ENCODE measurements at places on chromosomes 11 and 22.

DNA sequence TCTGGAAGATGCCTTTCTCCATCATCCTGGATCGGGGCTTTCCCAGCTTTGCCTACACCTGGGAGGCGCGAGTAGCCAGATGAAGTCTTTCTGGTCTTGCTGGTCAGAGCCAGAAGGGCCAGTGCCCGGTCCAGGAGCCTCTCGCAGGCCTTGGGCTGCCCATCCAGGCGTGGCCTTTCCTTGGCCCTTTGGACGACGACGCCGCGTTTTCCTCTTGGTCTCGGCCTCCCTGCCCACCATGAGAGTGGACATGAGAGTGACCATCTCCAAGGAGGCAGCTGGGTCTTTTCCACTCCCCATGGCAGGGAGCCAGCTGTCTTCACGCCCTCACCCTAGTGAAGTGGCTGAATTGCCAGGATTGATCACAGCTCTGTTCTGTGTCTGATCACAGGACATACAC is 3.5 kb downstream of the PTDSS2 start:
- no peak for DNase-seq

GRCh38 chr11:38648604-38649003 is 2050.6 kb upstream of the RAG2 start:
- no peak for DNase-seq

DNA sequence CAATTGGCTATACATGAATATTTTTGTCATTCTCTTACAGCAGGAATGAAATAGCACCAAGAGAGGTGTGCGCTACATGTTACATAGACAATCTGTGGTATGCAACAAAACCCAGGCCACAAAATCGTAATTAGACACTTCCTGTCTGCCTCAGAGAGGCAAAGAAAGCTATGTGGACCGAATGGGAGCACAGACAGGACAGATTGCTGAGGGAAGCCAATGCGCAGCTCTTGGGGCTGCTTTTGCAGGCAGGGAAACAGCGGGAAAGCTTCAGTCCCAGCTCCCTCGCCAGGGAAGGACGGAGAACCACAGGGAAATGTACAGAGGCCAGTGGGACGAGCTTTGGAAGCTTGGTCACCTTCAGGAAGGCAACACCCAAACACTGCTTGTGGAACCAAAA is 40.9 kb downstream of the SERPINH1 start:
- DNase-seq: no peak

DNA sequence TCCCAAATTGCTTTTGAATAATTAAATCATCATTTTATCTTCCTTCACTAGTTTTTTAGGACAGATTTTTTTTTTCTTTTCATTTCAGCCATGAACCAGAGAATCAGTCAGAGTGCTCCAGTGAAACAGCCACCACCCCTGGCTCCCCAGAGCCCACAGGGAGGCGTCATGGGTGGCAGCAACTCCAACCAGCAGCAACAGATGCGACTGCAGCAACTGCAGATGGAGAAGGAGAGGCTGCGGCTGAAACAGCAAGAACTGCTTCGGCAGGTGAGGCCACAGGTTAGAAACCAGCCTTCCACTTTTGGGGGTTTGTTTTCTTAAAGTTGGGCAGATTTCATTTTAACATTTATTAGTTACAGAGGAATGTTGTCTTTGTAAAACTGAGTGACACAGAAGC is 95.6 kb downstream of the YAP1 start:
- no peak for DNase-seq

DNA sequence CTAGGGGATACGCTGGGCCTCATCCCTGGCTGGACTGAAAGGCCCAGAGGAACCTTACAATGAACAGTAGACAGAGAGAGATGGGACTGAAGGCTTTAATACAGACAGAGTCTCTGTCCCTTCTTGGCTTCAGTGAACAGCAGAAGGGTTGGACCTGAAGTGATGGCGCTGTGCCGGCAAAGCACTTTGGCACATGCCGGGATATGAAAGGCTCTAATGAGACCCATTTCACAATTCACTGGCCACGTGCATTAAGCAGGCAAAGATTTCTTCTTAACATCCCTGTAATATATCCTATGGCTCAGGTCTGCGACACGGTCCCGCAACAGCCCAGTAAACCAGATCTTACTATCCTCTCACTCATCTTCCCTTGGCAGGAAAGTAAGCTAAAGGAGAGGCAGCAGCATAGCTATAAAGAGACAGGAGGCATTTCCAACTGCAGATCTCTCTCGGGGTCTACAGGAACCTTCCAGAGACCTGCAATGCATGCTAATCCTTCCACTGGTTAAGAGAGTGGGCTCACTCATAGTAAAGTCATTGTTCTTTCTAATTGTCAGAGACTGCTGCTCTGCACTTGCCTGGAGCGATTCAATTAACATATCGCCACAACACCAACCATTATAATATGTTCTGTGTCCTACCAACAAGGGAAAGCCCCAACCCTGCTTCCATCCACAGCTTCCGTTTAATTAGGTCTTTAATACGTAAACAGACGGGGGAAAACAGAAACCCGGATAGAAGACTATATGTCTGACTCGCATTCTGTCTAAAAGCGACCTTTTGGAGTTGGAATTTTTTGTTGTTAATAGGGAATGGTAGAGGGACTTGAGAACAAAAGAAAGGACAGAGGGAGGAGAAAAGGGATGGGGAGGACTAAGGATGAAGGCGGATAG is 1179.0 kb downstream of the LRRC4C start:
- DNase-seq: no peak

- DNase-seq: no peak
These were observed 121.1 kb downstream of the PAX6 start for GRCh38 chr11:31690041-31690440.

GRCh38 chr22:27934069-27934468 is 15.0 kb upstream of the PITPNB start:
- DNase-seq: no peak

DNA sequence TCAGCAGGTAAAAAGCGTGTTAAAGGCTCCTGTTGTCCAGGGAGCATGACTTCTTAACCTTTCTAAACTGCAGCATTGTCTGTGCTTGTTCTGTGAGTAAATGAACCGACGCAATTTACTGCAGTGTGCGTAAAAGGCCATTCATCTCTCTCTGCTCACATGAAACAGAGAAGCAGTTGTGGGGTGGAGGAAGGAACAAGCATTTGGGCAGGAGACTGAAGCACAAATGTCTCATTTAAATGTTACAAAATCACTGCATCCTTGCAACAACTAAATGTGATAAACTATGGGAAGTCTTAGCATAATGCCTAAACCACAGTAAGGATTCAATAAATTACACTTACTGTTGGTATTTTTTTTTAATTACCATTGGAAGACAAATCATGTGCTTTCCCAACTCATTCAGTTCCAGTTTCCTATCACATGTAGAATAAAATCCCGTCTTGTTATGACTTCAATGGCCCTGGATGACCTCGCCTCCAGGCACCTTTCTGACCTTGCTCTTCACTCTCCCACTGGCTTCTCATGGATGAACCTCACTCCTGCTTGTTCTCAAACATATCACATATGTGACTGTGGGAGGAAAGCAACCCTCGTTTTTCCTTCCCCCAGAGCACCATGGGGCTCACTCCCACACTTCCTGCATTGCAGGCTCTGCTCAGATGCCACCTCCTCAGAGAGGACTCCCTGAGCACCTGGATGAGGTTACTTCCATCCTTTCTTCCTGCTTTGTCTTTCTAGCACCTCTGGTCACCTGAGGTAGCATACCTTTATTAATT is 21.6 kb upstream of the RFPL2 start:
- no peak for DNase-seq

GRCh38 chr11:299081-299891 is at the start of gene IFITM5:
IFITM5 (minus strand) TSS chr11:299526; CDS start chr11:299490, 36 bp downstream.
- DNase-seq: no peak

DNA sequence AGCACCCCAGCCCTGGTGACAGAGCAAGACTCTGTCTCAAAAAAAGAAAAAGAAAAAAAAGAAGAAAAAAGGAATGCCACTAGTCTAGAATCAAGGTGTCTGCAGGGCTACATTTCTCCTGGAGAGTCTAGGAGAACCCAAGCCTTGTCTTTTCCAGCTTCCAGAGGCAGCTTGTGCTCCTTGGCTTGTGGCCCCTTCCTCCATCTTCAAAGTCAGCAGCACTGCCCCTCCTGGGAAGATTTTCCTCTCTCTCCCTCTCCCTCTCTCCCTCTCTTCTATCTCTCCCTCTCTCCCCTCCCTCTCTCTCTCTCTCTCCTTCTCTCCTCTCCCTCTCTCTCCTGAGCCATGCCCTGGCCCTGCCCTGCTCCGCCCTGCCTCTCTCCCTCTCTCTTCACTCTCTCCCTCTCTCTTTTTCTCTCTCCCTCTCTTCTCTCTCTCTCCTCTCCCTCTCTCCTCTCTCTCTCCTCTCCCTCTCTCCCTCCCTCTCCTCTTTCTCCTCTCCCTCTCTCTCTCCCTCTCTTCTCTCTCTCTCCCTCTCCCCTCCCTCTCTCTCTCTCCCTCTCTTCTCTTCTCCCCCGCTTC is 97.7 kb upstream of the FGF3 start:
- no peak for DNase-seq

DNA sequence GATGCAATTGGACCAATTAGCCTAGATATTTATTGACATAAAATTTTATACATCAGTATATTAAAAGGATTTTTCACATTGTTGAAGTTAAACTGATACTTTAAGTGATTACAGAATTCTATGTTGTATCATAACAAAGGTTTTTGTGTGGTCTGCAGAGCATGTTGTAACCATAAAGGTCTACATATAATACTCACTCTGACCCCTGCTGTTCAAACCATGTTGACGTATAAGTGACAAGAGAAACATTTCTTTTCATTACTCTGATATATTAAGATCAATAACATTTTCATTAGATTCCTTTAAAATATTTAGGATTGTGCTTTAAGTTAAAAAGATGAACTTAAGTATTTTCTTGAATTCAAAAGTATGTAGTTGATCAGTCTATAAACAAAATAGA is 63.9 kb downstream of the GAS2 start:
- no peak for DNase-seq

DNA sequence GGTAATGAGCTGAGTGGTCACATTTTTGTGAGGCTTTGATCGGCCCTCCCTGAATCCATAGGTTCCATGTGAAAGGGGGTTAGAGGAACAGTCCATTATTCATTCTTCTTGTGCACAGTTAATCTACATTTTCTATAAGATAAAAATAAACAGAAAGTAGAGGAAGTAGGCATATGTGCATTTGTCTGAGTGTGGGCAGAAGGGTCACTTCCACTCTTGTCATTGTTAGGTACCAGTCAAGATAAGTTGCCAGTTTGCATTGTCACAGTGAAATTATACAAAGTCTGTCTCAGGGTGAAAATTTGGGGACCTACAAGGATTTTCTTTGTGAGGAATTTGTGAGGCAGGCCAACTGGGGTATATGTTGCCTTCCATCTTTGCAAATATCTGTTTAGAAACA is 4.6 kb upstream of the APOL4 start:
- no peak for DNase-seq

DNA sequence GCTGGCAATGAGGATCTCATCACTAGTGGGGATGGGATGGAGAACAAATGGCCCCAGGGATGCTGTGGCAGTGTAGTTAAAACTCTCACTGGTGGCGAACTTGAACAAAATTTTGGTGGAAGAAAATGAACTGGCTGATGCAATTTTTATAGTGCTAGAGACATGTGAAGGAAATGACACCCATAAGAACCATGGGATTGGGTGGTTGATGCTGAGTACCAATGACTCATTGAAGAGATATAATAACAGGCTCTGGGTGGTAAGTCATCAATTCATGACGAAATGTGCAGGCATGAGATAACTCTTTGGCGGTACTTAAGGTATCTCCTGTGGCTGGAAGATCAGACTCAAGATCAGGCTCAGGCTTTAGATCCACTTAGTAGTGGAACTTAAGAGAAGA is 172.9 kb upstream of the DDI1 start:
- DNase-seq: no peak

DNA sequence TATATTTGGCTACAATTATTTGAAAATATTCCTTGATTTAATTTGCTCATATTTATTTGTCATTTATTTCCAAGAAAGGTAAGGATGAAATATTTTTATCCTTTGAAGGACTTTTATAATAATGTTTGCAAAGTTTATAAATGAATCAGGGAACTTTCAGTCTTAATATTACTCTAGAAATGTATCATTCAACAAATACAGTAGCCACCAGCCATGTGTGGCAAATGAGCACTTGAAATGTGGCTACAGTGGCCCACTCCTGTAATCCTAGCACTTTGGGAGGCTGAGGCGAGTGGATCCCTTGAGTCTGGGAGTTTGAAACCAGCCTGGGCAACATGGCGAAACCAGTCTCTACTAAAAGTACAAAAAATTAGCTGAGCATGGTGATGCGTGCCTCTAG is 20.3 kb upstream of the PHF21A start:
- no peak for DNase-seq

DNA sequence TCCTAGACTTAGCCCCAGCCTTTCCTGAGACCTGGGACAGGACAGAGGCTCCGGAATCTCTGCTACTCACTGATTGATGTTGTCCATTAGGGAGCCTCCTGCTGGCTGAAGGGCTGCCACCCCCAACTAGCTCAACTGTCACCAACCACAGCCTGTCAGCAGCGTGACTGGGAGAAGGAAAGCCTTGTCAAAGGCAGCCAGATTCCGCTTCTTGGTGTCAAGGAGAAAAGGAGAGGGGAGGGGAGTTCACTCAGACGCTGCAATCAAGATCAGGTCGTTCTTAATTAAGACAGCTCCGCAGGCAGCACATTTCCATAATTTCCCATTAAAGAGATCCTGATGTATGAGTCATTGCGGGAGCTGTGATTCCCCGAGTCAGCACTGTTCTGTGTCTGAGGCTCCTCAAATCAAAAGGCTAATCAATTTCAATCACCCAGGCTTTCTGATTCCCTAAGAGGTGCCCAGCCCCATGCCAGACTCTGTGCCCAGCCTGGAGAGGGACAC is 152.8 kb upstream of the ZBED5 start:
- peak; percentile 50 for DNase-seq

- DNase-seq: no peak
These were observed 36.0 kb upstream of the OAF start for GRCh38 chr11:120174866-120175265.

- DNase-seq: no peak
These were observed 74.8 kb downstream of the ARHGAP42 start for GRCh38 chr11:100761841-100762240.

- no peak for DNase-seq
These were observed 9.9 kb upstream of the MMP8 start for GRCh38 chr11:102734650-102735049.

- DNase-seq: no peak
These were observed at the start of gene MUC2 for GRCh38 chr11:1074244-1075221. MUC2 (plus strand) TSS chr11:1074874.

- DNase-seq: no peak
These were observed 47.0 kb upstream of the ALKBH3 start for GRCh38 chr11:43833657-43834073.

- DNase-seq: peak; percentile 56
These were observed 10.2 kb downstream of the SERPIND1 start for GRCh38 chr22:20783844-20784723.

- no peak for DNase-seq
These were observed 75.0 kb downstream of the C11orf65 start for GRCh38 chr11:108392353-108392752.

All from KBM-7 (cell line).